Hippocampal formation (tissue), 2 donors: ENCODE measurements at places on chromosomes 3 and 15.

DNA sequence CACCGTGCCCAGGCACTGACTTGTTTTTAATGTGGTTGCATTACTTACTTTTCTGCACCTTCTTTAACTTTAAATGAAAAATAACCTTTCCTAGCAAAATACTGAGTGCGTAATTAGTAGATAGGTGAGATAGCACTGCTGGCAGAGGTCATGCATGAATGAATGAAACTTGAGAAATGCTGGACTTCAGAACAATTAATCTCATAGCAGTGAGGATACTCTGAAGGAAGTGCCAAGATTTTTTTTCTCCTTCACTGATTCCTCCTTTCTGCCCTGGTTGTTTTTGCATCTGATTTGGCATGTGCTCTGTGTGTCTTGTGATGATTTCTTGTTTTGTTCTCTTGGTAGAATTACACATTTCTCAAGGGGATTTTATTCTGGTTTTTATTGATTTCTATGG, 378.9 kb downstream of the PTPRG start:
- DNase-seq: no peak

DNA sequence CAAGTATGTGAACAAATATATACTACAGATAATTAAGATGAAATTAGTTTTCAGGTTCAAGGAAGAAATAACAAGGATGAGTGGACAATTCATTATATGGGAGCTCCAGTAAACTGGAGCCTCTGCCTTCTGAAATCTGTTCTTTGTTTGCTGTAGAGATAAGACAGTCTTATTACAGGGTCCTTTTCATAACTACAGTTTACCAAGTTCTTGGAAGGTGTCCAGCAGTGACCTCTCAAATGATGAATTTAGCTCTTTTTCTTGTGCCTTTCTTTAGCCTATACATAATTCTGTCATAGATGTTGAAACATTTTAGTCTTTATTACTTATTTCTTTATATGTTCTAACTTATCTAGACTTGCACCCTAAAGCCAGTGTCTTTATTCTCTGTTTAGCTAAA, 89.7 kb upstream of the GBE1 start:
- no peak for DNase-seq

- DNase-seq: no peak
Measured at GRCh38 chr3:148957586-148957985, 33.8 kb upstream of the GYG1 start.

- no peak for DNase-seq
Measured at GRCh38 chr3:190854062-190854461, 8.4 kb downstream of the GMNC start.

- DNase-seq: no peak
Measured at GRCh38 chr15:55900019-55900418, 93.4 kb downstream of the NEDD4 start.

DNA sequence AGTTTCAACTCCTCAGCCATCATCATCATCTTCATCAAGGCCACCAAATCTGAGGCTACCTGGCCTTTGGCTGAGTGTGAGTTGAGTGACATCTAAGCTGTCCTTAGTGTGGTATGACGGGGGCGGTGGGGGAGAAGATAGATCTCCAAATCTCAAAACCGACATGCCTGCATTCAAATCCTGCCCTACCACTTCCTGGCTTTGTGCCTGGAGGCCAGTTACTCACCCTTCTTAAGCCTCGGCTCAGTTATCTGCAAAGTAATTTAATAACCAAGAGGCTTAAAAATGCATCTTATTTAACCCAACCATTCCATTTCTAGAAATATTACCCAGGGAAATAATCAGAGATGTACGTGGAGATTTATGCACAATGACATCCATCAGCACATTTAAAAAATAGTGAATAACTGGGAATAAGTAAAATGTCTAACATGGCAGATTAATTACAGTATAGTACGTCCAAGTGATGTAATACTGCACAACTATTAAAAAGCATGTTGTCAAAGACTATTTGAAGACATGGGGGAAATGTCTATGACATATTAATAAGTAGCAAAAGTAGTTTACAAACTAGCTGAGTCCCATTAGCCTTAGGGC, 167.4 kb downstream of the NTRK3 start:
- no peak for DNase-seq

DNA sequence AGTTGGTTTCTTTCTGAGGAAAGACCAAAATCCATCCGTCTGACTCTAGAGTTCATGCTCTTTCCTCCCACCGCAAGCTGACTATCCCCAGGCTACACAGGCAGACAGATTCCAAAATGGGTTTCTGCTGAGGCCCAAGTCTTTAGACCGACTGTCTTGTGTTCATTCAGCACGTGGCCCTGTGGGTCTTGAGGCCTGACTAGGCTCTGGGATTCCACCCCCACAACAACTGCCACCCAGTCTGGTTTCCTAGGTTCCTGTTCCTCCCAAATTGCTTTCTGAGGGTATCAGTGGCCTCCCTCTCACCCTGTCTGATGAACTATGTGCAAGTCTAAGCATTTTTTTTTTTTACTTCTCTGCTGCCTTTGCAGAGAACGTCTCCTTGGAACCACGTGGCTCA, 67.7 kb downstream of the CYP19A1 start:
- DNase-seq: peak; percentile 55

GRCh38 chr15:80667936-80668335, 27.2 kb upstream of the ABHD17C start:
- DNase-seq: no peak

DNA sequence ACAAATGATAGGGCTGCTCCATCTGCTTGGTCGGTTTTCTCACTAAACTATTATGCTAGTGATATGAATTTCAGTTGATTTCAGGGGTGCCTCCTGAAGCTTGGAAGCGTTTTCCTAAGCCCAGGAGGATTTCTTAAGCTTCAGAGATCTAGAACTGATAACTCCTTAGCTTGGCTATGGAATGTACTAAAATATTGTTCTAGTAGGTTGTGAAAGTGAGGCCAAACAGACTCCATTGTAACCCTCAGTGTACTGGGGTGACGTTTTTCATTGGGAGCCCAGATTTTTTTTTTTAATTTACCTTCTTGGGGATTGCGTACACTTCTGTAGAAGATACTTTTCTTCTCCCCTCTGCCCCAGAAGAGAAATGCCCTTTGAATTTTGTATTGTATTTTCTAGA, 17.0 kb upstream of the ST3GAL6 start:
- DNase-seq: no peak

DNA sequence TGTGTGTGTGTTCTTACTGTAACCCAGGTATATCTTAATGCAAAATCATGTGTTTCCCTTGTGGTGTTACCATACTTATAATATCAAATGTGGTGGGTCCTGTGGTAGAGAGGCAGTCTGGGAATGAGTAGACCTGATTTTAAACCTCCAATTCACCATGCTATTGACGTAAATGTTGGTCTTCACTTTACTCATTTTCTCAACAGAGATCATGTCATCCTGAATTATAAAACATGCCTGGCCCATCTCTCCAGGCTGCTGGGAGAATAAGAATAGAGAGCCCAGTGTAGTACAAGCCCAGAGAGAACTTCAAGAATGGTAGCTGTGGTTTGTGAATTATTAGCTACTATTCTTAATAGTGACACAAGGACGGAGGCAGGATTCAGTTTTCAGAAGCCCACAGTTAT, 88.1 kb downstream of the MBNL1 start:
- DNase-seq: no peak

DNA sequence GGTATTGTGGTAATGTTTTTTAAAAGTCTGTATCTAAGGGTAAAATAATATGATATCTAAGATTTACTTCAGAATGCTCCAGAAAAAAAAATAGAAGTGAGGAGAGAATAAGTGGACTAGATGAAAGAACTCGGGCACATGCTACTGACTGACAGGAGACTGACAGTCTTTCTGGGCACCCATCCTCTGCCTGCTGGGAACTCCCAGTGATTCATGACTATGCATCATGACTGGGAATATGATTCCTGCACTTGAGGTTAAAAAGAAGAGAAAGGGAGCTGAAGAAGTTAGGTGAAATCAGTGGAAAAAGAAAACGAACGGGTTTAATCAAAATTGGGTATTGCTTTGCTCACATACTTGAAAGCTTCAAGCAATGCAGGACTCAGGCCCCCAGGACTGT, 35.7 kb upstream of the SPSB4 start:
- no peak for DNase-seq

DNA sequence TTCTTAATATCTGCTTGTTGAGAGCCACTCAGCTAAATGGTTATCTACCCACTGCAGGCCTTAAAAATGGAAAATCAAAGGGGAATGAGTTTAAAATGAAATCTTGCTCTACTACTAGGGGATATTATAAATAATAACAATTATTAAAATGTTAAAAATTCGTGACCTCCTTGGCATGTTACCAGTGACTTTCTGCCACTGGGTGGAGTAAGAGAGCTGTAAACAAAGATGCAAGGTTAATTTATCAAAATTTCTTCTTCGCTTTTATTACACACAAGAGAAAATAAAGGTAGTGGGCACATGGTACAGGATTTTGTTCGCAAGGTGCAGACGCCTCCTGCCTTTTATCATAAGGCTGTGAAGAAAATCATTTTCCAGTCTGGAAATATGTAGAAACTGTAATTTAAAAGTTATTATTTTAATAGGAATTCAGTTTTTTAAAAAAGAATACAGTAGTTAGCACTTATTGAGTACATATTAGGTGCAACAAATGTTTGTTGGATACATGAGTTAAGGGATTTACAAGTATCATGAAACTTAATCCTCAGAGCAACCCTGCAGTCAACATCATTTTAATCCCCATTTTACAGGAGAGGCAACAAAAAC, 272.6 kb downstream of the SUCLG2 start:
- no peak for DNase-seq

- no peak for DNase-seq
Measured at GRCh38 chr3:189567766-189568420, 63.3 kb upstream of the TP63 start.

DNA sequence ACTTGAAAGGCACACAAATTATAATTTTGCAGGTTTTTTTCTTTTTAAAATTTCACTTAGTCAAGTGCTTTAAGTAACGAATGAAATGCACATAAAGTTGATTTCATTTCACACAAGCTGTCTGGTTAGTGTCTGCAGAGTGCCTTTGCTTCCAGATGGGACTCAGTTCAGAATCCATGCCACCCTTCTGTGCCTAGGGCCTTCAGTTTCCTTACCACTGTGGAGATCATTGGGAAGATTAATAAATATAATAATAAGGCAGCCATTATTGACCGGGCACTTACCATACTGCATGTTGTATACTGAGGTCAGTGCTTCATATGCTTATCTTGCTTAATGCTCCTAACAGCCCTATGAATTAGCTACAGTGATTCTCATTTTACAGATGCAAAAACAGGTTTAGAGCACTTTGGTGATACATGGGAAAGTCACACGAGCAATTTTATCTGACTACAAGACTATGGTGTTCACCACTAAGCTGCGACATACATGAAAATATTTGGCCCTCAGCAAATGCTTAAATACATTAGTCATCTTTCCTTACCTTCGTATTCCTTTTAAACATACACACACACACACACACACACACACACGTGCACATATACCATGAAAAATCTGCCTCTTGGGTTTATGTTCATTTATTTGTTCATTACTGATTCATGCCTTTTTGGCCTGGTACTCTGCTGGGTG, 3.1 kb downstream of the NMNAT3 start:
- DNase-seq: no peak

- DNase-seq: no peak
Measured at GRCh38 chr3:72126441-72127223, 341.7 kb upstream of the PROK2 start.

DNA sequence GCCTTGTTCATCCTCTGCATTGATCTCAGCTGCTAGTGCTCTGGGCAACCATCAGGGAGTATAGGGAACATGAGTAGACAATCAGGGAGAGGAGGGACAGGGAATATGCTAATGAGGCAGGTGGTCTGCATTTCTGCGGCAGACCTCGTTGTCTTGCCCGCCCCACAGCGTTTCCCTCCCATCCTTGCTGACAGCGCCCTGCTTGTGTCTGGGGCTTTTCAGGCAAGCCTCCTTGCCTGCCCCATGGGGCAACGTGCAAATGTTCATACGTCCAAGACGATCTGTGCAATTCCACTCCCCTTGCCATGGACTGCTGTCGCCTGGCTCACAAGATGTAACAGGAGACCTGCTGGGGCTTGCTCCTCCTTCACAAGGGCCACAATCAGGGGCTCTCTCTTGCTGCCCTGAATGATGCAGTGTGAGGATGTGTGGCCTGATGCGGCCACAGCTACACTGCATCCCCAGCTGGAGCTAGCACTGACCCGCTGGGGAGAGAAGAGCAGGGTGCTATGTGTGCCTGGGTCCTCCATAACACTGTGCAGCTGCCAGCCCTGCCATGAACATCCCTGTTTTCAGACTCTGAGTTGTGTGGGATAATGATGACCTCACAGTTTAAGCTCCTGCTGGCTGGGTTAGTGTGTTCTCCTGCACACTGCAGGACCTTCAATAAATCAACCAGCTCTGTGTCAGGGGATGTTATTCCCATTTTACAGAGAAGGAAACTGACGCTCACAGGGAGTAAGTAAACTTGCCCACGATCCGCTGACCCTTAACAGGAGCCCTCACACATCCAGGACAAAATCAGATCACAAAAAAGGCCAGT, 211.3 kb downstream of the KLF13 start:
- DNase-seq: no peak

GRCh38 chr3:160568989-160569388, 3.6 kb upstream of the KPNA4 start:
- DNase-seq: no peak

DNA sequence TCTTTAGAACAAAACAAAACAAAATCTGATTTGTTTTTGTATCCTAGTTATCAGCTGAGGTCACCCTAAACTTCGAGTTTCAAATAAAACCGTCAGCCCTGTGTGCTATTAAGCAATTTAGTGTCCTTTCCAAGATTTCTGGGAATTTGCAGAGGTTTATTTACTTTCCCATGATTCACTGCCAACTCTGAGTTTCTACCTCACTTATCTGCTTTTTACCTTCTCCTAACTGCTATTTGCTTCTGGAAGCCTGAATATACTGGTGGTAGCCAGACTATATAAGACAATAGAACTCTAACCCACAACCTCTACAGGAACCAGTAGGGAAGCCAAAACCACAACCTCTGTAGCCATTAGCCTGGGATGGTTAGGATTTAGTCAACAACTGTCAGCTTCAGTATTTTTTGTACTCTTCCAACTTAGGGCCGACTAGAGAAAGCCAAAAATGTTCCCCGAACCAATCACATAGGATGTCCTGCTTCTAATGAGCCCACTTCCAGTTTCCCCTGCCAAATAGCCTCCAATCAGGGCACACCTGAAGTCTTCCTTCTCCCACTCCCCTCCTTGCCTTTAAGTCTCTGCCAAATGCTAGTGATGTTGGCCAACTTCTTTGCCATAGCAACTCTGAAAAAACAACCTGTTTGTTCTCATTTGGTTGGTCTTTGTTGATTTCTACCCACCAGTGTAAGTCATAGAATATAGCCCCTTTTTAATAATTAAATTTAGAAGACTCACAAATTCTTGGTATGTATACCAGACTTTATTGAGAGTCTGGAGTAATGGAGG, 273.1 kb downstream of the ULK4 start:
- DNase-seq: no peak
